DMS79 treated with DMSO at 0.1 percent for 48 hours (cell line): ENCODE measurements at places on chromosomes 1 and 21.

DNA sequence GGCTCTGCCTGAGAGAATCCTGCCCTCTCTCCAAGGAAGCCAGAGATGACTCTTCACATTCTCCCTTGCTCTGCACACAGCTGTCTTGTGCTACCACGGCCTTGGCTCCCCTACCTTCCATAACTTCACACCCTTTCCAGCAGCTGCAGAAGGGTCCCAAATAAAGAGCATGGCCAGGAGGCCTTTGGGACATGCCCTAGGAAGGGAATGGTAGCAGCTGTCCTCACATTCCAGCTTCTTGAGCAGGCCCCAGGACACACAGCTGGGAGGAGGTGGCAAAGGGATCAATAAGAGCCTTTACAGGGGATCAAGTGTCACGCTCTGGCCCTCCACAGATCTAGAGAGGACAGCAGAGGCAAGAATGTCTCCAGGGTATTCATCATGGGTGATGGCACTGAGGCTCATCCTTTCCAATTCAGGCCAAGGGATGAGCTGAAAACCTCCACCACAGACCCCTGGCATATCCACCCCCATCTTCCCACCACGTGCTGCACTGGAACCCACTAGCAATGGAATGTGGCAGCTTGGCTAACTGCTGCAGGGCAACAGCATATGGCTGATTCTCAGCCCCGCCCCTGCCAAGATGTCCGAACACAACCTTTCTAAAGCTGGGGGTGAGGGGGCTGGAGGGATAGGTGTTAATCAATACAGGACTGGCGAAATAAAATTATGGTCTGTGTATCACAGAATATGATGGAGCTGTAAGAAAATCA lies 17.8 kb upstream of the RAB29 start:
- DNase-seq = no peak

DNA sequence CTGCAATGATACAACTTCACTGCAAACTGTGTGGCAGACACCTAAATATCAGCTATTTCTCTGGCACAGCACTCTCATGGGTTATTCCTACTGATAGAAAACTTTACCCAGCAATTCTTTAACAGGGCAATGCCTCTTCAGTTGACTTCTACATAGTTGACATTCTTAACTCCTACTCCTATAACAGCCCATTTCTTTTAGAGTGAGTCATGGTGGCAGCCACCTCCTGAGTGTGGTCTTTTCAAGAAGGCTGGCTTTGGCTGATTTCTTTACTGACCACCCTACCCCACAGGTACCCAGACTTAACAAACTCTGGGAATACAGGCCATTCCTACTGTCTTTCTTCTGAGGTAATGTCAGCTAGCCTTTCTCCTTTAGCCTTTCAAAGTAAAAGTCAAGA lies 805.8 kb upstream of the ADGRL2 start:
- DNase-seq = no peak

DNA sequence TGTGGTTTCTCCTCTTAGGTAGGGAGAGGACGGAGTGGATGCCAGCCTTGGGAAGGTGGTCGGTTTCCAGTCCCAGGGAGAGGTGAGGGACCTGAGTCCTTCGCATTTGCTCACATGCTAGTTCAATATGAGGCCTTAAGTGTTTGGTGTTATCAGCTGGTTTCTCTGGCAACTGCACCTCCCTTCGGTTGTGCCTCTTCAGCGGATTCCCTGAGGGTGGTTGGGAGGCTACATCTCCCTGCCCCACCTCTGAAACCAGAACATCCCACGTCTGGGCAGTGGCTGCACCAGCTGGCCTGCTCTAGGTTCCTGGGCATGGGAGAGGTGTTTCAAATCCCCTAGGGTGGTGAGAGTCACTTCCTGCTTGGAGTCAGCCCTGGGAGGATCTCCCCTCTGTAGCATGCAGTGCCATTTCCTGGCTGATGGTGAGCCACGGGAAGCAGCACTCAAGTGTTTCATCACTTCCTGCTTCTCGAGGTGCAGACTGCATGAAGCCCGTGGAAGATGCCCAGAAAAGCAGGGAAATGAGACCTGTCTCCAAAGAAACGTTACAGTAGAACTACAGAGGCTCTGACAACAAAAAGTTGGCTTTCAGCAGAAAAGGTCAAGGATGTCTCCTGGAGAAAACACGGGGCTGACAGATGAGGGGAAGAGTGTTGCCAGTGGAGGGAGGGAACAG lies 4.5 kb downstream of the TMEM125 start:
- peak; percentile 60 for DNase-seq

GRCh38 chr1:228171221-228171891 lies 5.8 kb downstream of the IBA57 start:
- no peak for DNase-seq

GRCh38 chr1:1665815-1666251 lies 7.0 kb upstream of the CDK11B start:
- no peak for DNase-seq

GRCh38 chr1:9317591-9318417 lies 25.1 kb downstream of the SPSB1 start:
- DNase-seq = no peak

- DNase-seq = no peak
These were observed 31.8 kb downstream of the DBT start for GRCh38 chr1:100217834-100218233.
